ENCODE measurements at places on chromosomes 6 and 20.

GRCh38 chr6:34772940-34773339 lies 15.6 kb downstream of the SNRPC start:
- no peak for DNase-seq

DNA sequence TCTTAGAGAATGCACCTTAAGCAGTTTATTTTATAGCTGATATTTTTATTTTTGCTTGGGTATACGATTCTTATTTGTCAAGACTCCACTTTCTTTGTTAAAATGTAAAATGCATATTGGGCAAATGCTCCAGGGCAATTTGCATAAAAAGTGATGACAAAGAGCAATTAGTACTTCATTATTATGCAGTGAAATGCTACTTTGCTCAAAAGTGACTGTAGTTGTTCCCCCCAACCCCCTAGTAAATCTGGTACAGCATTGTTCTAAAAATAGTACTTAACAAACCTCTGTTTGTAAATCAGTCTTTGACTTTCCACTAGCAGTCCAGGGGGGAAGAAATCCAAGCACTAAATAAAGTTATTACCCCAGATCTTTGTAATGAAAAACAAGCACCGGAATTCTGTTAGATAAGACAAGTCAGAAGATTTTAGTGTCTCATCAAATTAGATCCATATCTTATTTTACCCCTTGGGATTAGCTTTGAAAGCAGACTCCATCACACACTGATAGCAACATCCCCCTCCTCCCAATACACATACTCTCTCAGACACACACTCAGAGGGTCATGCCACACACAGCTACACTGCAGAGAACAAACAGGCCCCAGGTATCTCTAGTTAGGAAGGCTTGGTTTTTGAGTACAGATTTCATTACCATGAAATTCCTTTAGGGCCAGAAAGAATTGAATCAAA lies 32.9 kb upstream of the BACH2 start:
- DNase-seq = no peak

GRCh38 chr6:64014595-64014994 lies 379.0 kb downstream of the PHF3 start:
- no peak for DNase-seq

DNA sequence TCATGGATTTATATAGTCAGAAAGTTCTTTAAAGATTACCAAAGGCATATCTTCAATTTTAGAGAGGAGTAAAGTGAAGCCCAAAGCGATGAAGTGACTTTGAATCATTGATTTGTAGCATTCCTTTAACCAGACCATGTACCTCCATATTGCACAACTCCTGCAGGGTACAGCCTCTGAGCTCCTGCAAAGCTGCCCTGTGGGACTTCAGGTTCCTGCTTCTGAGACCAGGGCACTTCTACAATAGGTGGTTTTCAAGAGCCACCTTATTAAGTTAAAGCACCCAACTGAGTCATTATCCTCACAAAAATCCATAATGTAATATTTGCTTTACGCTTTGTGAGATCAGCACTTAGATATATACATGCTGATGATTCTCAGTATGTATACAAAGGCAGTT lies 270.7 kb upstream of the RGS17 start:
- DNase-seq = no peak

DNA sequence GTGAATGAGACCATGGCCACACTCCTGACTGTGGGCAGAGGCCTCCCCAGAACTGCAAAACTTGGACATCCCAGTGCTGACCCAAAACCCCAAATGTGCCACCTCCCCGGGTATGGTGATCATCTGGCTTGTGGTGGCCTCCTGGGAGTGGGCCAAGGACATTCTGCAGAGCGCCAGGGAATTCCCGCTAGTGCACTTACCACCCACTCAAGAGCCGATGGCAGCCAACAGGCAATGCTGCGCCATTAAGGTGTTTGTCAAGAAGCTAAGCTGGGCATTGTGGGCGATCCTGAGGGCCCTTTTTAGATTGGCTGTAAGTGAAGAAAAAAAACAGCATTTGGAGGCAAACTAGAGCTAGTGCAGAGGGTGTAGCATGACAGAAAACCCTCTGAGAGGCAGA lies 9.4 kb downstream of the MMP24 start:
- DNase-seq = no peak

GRCh38 chr6:92538926-92539325 lies 880.4 kb downstream of the EPHA7 start:
- no peak for DNase-seq

DNA sequence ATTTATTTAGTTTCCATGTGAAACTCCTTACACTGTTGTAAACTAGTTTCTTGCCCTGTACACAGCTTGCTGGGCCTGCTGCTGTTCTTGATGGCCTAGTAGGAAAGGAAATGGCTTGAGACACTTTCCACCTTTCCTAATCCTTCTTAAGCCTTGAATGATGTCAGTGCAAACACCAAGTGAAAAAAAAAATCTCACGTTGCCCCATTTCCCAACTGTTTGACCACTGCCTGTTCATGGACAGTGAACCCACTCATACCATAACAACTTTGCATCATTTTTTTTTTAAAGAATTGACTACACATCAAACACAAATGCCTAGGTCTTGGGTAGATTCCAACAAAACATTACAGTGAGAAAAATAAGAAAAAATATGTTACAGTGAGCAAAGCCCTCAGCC lies 653.6 kb upstream of the FLRT3 start:
- DNase-seq = no peak

DNA sequence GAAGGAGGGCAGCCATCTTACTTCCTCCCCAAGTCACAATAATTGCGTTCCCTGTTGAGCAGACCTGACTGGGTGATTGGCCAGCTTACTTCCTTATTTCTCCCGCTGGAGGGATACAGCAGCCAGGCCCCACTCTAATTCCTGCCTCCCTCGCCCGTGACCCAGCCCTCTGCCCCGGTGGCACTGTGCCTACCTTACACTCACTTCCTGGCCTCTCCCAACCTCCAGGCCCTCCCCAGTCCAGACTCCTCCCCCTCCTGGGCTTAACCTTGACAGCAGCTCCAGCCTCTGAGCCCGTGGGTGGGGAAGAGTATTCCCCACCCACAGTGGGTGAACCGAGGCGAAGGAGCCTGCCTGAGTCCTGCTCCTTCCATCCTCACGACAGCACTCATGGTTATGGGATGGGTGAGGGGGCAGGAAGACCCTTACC lies 3.0 kb downstream of the BAK1 start:
- DNase-seq = no peak

DNA sequence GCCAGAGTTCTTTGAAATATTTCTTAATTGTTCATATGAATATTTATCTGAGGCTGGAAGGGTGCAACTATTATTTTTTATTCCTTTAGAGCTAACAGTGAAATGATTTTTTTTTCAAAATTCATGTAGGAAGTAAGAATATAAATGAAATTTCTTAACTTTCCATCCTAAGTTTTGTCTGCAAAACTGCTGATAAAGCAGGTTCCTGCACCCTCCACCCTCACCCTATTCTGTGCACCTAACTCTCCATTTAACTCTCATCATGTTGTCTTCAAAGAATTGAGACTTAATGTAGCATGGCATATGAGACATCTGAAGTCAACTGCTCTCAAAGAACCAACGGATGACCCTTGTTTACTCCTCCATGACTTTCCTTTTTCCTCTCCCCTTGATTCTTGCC lies 23.5 kb upstream of the MANEA start:
- no peak for DNase-seq

GRCh38 chr6:143225929-143226328 lies 165.2 kb downstream of the AIG1 start:
- DNase-seq = no peak

DNA sequence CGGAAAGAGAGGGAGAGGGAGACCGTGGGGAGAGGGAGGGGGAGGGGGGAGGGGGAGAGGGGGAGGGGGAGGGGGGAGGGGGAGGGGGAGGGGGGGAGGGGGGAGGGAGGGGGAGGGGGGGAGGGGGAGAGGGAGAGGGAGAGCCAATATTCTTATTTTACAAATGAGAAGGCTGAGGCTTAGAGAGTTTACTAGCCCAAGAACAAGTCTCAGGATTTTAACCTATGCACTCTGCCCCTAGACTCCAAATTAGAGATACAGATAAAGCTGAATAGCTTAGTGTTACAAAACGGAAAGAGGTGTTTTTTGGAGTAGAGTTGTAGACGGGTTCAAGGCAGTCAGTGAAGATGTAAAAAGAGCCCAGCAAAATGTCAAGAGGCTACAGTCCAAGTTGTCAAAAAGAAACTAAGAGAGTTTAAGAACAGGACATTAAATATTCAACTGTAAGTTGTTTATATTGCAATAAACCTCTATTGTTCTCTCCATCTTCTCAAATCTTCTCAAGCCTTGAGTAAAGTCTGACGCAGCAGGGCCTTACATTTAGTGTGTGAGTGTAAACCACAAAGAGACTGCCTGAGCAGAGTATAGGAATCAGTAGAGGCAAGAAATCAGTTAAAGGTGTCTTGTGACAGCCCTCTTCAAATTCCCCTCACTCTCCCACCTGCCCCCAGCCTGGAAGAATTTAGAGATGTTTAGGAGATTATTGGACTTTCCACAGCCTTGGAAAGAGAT lies 34.9 kb upstream of the AKIRIN2 start:
- DNase-seq = no peak

GRCh38 chr6:797479-798077 lies 104.6 kb upstream of the EXOC2 start:
- DNase-seq = peak; percentile 15

GRCh38 chr6:160344271-160344670 lies 3.9 kb upstream of the SLC22A3 start:
- DNase-seq = no peak

DNA sequence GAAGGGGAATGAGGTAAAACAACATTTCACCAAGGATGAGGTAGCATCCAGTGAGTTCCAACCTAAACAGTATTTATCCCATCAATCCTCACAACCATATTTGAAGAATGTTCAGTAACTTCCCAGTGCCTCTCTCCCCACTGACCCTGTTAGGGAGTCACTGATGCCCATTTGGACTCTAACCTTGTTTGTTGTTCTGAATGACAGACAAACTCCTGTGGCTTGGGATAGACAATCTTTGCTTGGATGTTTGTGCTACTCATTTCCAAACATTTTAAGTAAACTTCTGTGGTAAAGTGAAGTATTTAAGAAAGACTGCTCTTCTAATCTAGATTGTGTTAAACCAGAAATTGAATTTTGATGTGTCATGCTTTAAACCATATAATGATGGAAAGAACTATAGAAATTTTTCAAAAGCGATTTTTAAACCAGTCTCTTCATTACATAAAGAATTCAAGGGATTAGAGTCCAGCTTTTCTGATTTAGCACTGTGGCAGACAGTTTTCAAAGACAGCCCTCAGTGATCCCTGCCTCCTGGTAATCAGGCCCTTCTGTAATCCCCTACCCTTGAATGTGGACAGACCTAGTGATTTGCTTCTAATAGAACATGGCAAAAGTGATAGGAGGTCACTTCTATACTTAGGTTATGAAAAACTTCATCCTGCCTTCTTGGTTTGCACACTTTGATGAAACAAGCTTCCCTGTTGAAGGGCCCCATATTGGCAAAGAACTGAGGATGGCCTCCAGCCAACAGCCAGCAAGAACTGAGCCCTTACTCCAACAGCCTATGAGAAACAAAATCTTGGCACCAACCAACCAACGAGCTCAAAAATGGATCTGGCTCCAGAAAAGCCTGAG lies 191.6 kb downstream of the DST start:
- DNase-seq = no peak

DNA sequence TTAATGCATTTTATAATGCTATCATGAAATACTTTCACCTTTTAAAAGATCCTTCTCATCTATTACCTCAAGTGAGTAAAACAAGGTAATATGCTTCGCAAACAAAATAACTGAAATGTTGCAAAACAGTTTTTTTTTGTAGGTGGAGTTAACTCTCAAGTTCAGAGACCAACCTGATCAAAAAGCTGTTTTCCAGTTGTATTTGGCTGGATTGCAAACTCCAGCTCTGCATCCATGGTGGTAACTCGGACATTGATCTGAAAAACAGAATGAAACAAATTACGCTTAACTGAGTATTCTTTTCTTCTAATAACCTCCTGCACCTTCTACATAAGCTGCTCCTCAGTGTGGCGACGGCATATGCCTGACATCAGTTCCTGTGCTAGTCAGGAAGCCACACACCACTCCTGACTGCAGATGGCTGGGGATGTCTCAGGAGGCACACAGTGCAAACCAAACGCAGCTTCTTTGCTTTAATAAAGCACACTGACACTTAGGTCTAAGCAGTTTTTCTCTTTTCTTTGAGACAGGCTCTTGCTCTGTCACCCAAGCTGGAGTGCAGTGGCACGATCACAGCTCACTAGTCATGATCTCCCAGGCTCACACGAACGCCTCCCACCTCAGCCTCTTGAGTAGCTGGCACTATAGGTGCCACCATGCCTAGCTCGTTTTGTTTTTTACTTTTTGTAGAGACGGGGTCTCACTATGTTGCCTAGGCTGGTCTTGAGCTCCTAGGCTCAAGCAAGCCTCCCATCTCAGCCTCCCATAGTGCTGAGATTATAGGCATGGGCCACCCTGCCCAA lies 29.9 kb downstream of the EZR start:
- peak; percentile 14 for DNase-seq

DNA sequence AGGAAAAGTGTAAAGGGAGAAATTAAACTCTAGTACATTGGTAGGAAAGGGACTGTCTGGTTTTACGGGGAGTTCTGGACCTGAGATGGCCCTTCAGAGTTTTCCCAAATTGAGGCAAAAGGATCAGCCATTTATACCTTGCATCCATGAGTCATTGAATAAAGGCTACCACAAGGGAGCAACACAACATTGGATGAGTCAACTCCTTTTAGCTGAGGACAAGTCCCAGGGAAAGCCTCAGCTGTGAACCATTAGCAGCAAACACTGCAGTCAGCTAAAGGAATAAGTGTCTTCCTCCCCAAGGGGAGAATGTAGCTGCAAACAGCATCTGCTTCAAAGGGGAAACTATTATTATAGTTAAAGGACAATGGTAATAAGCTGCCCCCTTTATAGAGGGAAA lies 468.7 kb upstream of the ID4 start:
- no peak for DNase-seq

- DNase-seq = no peak
Measured at GRCh38 chr20:57291003-57291402, 24.6 kb upstream of the BMP7 start.

DNA sequence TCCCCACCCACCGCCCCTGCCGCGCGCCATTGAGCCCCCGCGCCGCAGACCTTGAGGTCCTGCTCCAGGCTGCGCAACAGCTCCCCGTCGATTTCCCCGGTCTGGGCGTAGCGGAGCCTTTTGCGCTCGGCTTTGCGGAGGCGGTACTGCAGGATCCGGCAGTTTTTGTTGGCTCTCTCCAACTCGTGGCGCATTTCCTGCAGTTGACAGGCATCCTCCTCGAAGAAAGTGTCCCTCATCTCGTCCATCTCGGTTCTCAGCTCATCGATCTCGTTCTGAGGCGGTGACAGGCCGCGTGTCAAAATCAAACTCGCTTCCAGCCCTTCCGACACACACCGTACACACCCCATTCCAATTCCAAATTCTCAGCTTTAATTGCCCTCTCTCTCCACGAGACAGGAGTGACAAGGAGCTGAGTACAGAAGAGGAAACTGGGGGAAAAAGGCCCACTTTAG lies 4.3 kb downstream of the MTCL3 start:
- peak; percentile 36 for DNase-seq
